MV-4-11 (cell line): ENCODE measurements at places on chromosomes 6 and 20.

- no peak for DNase-seq
Observed at GRCh38 chr6:111857674-111858337, 15.4 kb downstream of the FYN start.

DNA sequence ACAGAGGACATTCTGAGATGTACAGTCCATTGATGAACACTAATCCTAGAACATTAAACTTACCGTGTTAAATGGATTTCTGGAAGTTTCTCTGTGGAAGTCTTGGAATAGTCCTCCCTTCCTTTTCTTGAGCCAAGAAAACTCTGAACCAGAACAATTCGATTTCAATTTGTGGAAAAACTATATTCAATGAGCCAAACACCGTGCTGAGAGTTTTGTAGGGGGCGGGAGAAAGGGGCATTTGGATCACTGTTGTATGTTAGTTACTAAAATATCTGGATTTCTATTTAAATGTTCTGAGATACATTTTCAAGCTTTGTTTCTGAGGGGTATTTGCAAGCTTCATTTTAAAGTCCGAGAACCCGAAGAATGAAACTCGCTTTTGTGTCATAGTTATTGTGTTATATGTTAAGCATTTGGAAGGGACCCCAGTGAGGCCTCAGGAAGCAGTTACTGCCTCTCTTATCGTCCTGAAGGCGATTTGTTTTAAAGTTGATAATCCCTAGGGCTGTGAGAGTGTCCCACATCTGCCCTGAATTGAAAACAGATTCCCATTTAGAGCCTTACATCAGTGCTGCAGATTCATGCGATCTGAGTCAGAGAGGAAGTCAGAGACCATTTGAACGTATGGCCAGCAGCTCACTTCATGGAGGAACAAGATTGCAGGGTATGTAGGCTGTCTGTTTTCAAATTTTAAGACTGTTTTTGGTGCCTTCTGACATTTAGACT is 70.8 kb upstream of the SASH1 start:
- DNase-seq: peak; percentile 19

- DNase-seq: no peak
Observed at GRCh38 chr20:14148042-14148441, 152.7 kb downstream of the MACROD2 start.

DNA sequence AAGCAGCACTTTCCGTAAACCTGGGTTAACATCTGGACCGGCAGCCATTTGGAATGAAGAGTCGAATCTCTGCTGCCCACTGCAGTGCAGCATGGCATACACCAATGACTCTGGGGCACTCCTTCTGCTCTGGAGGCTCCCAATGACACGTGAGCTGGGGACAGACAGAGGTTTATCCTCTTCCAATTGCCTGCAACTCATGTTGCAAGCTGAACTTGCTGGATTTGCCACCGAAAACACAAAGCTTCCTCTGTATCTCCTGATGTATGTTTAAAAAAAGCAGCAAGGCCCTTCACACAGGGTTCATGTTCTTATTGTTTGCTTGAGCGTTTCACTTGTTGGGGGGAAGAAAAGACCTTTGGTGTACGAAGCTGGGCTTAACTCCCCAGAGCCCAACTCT is 10.8 kb downstream of the NCOA5 start:
- DNase-seq: no peak

DNA sequence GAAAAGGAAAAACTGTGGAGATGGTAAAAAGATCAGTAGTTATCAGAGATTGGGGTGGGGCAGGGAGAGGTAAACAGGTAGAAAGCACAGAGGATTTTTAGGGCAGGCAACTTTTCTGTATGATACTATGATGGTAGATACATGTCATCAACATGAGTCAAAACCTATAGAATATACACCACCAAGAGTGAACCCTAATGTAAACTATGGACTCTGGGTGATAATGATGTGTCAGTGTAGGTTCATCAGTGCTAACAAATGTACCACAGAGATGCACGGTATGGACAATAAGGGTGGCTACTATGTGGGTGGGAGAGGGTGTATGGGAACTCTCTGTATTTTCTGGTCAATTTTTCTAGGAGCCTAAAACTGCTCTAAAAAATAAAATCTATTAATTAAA is 18.5 kb downstream of the PACSIN1 start:
- DNase-seq: no peak

DNA sequence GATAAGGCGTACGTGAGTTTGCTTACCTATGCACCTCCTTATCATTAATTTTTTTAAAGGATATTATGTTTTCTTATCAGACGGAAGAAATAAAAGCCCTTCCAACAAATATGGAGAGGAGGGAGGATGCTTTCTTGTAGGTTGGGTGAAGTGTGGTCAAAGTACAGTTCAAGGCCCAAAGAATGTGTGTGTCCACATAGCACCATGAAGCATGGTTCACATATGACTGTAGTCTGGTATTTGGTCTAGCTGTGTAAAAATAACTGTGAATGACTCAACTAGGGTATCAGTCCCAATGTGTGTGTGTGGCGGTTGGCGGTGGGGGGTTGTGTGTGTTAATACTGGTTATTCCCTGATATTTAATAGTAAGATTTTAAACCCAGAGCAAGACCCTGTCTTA is 212.7 kb downstream of the TMEM242 start:
- DNase-seq: no peak

GRCh38 chr6:38982470-38982869 is 66.1 kb upstream of the GLP1R start:
- DNase-seq: no peak

DNA sequence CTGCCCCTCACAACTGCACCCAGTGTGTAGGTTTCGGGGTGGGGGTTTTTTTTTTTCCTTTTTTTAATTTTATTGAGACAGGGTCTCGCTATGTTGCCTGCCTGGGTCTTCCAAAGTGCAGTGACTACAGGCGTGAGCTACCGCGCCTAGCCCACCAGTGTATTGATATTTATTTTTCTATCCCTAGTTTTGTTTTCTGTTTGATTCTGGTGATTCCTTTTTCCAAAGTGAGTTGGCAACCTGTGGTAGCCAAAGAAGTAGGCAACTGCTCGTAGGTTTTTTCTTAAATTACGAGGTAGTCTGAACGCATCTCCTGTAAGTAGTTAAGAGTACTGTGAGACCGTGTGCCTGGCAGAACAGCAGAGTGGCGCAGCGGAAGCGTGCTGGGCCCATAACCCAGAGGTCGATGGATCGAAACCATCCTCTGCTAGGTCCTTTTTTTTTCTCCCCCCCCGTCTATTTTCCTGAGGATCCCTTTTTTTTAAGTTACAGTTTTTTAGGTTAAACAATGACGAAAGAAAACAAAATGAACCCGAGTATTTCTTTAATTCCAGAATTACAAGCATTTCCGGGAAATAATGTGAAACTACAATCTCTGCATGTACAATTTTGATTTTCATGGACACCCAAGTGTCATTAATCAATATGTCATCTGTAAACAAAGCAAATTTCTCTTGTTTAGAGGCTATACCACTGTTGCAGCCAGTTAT is 78.7 kb upstream of the BTN3A2 start:
- DNase-seq: peak; percentile 65

DNA sequence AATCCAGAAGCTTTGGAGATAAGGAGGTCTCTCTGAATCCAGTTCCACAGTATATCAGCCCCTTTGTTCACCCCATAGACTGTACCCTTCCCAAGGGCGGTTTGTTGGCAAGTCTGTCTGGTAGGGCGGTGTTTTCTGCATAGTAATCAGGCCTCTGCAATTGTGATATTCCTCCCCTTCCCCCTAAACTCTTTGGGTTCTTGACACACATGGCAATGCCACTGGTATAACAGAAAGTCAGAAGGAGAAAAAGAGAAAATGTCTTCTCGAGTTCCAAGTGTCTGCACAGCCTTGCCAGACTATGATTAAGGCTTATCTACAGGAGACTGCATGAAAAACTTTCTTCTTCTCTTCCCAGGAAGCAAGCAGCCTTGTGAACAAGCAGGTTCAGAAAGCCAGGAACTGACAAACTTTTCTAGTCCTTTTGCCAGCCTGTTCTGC is 45.6 kb downstream of the FOXO3 start:
- no peak for DNase-seq

DNA sequence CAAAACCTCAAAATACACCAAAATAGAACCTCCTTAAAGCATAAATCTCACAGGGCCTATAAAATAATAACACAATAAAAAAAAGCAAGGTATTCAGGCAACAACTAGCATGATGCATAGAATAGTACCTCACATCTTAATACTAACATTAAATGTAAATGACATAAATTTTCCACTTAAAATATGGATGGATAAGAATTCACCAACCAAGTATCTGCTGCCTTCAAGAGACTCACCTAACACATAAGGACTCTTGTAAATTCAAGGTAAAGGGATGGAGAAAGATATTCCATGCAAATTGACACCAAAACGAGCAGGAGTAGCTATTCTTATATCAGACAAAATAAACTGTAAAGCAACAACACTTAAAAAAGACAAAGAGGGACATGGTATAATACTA is 52.2 kb downstream of the PERP start:
- DNase-seq: no peak

- DNase-seq: peak; percentile 21
Observed at GRCh38 chr20:23399568-23400241, 21.6 kb downstream of the NAPB start.

GRCh38 chr6:90121982-90122381 is 174.7 kb downstream of the BACH2 start:
- no peak for DNase-seq

DNA sequence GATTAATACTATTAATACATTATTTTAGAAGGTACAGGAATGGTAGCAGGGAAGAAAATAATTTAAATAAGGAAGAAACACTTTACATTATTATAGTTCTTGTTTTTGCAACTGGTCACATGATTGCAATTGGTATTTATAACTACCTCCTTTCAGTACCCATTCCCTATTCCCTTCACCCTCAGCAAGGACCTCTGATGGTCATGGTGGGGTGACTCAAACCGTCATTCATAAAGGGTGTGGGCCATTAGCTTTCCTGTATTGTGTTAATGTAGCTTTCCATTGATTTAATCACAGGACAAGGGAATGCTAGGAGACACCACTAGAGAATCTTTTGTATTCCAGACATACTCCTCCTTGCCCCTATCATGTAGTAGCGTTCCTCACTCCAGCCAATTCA is 47.2 kb upstream of the TMEM244 start:
- DNase-seq: peak; percentile 6

- DNase-seq: no peak
Observed at GRCh38 chr6:154209555-154209954, 147.0 kb downstream of the IPCEF1 start.

- peak; percentile 97 for DNase-seq
Observed at GRCh38 chr6:76250666-76251065, 178.2 kb upstream of the IMPG1 start.

GRCh38 chr6:28953039-28953584 is 29.3 kb upstream of the TRIM27 start:
- peak; percentile 15 for DNase-seq

GRCh38 chr6:36639171-36639808 is 39.2 kb upstream of the CDKN1A start:
- no peak for DNase-seq

- DNase-seq: no peak
Observed at GRCh38 chr20:40050596-40050995, 638.4 kb downstream of the MAFB start.

- no peak for DNase-seq
Observed at GRCh38 chr6:6196762-6197161, 123.7 kb downstream of the F13A1 start.

DNA sequence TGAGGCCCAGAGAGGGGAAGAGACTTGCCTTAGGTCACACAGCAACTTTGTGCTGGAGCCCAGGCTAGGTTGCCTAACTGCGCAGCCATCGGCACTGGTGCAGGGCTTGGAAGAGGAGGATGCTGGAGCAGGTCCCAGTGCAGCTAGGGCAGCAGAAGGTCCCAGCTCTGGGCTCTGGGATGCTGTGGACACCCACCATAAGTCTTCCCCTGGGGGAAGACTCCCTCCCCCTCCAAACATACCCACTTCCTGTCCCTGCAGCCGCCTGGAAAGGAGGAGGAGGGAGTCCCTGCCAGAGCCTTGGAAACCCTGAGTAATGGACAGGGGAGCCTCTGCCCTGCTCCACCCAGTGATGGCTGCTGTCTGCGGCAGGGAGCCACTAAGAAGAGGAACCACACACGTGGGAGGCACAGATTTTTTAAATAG is 93.6 kb downstream of the NCR2 start:
- peak; percentile 50 for DNase-seq

GRCh38 chr6:151425561-151425960 is 26.4 kb downstream of the RMND1 start:
- no peak for DNase-seq

GRCh38 chr6:168562576-168563151 is 121.7 kb downstream of the SMOC2 start:
- DNase-seq: no peak

DNA sequence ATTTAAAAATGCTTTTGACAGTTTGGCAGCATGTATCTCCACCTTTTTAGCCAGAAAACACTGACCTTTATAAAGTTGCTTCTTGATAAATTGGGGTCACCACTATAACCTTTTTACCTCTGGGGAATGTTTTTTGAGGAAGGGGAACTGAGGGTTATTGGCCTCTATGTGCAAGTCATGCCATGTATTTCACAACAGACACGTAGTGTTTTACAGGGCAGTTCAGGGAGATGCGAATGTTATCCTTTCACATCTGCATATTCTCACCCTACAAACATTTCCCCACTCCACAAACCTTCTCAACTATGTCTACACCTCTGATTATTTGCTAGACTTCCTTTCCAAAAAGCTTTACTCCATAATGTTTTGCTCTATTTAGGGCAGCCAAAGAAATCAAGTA is 17.0 kb upstream of the SLA2 start:
- DNase-seq: peak; percentile 75

DNA sequence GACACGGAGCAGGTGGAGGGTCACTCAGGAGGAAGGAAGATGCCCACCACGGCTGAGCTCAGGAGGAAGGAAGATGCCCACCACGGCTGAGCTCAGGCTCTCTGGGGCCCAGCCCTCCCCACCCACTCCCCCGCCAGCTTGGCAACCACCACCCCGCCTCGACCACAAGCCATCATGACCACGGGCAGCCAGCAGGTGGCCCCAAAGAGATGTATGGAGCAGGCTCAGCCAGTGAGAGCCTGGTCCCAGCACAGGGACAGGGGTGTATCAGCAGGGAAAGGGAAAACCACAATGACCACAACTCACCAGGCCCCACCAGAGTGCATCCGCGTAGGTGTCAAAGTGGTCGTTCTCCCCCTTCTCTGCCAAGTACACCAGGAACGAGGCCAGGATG is 30.4 kb downstream of the KCNQ2 start:
- DNase-seq: peak; percentile 13

DNA sequence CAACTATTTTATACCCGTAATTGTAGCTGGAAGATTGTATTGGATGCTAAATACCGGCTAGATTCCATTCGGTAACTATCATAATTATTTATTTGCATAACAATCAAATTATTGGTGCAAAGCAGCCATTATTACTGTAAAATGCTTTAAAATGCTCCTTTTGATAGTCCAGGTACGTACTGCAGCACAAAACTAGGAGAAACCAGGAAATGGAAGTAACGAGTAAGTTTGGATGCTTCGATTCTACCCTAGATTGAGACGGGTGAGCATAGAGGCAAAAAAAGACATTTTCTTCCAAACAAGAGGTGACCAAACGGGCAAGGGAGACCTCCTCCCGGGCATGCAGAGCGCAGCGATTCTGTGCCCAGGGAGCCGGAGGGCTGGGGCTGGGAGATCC is 469 bp upstream of the XRN2 start:
- DNase-seq: no peak
